ENCODE measurements at places on chromosomes 7 and 10.
A peak's percentile ranks its signal among the peaks of the same experiment; 100 is the strongest.

DNA sequence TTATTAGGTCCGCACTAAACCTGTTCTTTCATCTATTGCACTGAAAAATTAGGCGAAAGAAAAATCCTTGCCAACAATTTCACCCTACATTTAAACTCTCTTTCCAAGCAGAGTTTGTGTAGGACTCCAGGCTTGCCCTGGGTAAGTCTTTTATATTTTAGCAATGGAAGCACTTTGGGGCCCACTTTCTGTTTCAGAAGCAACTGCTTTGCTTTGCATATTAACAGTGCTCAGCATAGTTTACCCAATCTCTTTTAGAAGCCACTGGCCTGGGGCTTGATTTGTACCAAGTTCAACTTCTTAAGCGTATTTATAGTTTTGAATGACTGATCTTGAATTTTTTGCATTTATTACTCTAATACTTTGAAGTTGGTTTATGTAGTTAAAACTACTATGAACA lies 78.8 kb upstream of the MDFIC start:
- no peak for DNase-seq

- DNase-seq: no peak
Measured at GRCh38 chr10:101631821-101632475, 43.8 kb downstream of the DPCD start.

- DNase-seq: no peak
Measured at GRCh38 chr10:51297438-51297837, 223.2 kb downstream of the PRKG1 start.

GRCh38 chr7:80942261-80943041 lies 23.6 kb upstream of the SEMA3C start:
- DNase-seq: peak; percentile 6

DNA sequence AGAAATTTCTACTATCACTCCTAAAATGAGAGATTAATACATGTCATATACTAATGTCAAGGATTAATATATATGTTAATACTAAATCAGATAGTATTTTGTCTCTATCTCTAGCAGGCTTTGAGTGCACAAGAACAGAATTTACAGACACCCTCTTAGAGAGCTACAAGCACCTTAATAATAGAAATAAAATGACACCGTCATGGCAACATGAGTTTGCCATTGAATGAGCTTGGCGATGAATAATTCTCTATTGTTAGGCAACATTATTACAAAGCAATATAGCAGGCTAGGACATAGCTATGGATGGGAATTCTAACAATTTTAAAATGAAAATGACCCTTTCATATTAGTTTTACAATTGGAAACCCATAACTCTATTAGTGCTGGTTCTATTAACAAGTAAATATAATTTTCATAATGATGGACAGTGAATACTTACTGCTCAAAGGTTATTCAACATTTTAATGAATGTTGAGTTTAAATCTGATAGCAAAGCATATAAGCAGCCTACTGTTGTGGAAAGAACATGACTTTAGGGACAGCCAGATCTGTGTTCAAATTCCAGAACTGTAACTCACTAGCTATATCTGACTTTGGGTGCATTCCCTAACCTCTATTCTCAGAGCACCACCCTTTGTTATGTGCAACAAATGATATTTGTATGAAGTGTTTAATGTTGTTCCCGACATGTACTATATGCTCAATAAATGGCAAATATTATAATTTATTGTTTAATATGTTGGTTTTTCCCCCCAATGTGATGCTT lies 184.5 kb upstream of the DKK1 start:
- DNase-seq: no peak

DNA sequence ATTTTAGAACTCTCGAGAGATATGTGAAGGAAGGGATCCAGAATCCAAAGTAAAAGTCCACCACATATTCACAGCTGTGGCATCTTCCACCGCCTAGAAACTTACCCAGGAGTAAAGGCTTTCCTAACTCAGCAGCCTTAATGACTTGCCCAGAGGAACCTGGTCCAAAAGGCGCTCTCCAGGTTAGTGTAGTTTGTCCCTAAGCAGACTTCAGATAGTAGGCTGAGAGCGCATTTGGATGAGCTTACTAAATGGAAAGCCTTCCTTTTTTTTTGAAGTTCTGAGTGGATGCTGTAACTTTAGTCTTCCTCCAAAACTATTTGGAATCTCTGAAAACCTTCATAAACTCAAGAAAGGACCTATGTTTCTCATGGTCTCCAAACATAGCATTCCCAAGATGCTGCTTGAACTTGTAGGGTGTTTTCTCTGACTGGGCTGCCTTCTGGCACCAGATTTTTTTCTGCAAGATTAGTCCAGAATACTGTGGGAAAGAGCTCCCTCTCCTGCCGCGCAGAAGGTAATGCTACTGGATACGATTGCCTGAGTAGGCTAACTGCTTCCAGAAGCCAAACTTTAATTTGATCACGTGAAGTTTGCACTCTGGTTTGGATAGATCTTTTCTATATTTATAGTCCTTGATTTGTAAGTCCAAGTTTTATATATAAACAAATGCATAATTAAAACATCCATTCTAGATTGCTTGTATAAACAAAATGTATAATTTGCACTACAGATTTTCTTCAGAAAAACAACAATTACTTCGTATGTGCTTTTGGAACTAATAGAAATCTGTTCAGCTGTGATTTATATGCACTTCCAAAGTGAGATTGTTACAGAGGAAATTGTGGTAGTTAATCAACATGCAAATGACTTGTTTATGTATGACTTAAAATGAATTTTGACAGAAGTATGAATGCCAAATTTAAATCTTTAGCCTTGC lies 19.6 kb upstream of the GPR37 start:
- no peak for DNase-seq

GRCh38 chr7:117019287-117019686 lies 66.0 kb downstream of the ST7 start:
- DNase-seq: no peak

GRCh38 chr7:81990395-81990794 lies 220.5 kb upstream of the HGF start:
- no peak for DNase-seq

DNA sequence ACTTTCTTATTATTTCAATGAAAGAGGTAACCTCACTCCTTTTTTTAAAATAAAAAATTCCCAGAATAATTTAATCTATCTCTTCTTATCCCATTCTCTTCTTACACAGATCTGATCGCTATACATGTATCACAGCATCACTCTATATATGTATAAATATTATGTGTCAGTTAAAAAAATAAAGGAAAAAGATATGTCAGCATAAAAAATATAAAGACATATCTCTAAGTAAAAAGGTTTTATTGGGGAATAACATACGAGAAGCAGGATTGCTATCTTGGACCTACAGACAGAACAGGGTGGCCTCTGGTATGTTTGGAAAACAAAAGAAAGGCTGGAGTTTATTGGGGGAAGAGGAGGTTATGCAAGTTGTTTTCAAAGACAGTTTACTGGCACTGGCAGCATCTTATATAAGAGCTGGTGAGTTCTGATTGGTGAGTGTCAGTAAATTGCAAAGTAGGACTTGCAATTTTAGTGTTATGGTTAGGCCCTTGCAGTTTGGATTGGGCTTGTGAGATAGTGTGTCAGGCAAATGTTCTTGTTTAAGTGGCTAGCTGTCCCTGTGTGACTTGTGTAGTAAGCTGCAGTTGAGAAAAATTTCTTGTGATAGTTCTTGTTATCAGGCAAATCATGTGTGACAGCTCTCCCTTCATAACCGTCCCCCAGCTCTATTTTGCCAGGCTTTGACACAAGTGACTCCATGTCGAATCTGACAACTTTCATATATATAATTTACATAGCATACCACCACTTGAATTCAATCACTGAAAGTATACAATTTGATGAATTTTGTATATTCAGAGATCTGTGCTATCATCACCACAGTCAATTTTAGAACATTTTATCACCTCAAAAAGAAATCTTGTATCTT lies 118.2 kb downstream of the HBP1 start:
- no peak for DNase-seq

DNA sequence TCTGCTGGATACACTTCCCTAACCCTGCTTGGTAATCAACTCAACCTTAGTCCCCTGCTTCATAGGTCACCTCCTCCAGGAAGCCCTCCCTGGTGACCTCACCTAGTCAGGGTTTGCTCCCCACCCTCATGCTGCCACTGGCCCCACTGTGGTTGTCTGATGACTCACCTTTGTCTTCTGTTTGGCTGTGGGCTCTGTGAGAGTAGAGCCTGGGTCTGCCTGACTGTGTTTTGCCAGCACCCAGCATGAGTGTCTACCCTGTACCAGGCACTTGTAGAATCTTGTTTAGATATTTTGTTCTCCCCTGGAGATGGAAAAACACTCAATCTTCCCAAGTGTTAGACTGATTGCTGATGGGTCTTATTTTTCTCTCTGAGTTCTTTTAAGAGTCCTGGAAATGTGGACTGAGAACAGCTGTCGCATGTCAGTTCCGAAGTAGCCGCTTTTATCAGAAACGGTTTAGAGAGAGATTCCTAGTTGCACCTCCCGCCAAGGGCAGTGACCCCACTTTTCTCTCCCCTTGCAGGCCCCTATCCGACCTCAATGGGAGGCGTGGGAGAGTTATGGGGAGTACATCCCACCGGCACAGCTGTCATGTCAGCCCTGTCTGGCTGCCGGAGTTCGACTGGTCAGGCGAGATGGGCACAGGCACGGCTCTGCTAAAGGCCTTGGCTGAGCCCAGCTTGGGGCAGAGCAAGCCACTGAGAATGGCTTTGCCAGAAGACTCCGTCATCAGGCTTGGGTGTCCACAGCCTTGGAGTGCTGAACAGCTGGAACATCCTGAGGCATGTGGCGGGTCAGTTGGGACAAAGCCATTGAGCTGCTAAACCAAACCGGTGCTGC lies 134.3 kb downstream of the GRK5 start:
- DNase-seq: no peak

GRCh38 chr10:91002656-91003055 lies 81.8 kb upstream of the ANKRD1 start:
- no peak for DNase-seq

- no peak for DNase-seq
Measured at GRCh38 chr7:37643876-37644275, 39.7 kb upstream of the GPR141 start.

DNA sequence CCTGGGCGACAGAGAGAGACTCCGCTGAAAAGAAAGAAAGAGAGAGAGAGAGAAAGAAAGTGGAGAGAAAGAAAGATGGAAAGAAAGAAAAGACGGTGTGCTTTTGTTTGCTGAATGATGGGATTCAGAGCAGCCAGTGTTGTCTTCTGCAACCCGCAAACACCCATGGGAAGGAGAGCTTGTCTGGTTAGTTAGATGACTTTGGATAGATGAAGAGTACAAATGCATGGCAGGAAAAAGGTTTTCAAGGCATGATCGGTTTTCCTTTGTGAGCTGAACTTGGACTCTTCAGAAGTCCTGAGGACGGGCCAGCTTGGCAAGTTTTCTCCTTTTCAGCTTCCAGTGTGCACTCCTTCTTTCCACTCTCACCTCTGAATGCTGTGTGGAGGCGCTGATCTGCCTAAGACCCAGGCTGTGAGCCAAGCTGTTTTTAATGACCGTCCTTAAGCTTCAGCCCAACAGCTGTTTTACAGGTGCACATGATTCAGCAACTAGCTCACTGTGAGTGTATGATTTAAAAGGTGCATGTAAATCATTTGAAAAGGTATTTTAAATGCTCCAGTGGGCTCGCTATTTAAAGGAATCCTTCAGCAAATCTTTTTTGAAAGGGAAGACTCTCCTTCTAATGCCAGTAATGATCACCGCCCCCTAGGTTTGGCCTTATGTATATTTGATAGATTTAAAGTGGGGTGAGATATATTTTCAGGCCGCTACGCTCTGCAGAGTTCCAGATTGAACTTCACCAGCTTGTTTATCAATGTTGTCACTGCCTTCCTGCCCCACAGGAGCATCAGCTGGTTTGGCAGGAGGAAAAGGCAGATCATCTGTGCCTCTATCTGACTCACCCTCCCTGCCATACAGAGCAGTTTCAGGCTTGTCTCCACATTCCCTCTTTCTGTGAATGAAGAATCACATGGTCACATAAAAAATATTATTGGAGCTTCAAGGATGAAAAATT lies 115.0 kb downstream of the PLXDC2 start:
- no peak for DNase-seq

GRCh38 chr7:142308918-142309317 lies 51.1 kb upstream of the PRSS58 start:
- DNase-seq: no peak

GRCh38 chr7:155205368-155206317 lies 92.0 kb upstream of the INSIG1 start:
- peak; percentile 24 for DNase-seq

DNA sequence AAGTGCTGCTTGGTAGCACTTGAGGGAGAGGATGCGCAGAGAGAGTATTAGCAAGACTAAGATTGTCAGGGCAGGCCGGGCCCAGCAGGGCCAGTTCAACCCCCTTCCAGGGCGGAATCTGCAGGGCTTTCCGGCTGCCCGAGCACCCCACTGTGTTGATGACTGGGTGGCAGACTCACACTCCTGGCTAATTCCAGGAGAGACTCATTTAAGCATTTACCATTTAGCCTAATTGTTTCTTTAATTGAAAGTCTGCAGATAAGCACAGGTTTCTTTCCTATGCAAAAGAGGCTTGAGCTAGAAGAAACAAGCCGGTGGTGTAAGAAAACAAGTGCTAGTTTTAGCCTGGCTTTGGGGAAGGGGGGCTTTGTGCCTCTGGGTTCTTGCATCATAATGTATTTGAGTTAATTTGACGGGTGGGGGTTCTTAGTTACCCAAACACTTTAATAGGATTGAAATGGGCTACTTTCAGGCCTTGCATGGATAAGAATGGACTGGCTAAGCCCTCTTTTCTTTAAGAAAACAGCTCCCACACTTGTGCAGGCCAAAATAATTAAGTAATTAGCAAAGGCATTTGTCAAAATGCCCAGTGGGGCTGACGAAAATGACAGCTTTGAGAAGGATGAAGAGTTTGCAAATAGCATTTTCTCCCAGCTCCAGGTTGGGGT lies 201.3 kb downstream of the MYOF start:
- DNase-seq: no peak

- no peak for DNase-seq
Measured at GRCh38 chr7:133860628-133861335, 266.4 kb upstream of the LRGUK start.

DNA sequence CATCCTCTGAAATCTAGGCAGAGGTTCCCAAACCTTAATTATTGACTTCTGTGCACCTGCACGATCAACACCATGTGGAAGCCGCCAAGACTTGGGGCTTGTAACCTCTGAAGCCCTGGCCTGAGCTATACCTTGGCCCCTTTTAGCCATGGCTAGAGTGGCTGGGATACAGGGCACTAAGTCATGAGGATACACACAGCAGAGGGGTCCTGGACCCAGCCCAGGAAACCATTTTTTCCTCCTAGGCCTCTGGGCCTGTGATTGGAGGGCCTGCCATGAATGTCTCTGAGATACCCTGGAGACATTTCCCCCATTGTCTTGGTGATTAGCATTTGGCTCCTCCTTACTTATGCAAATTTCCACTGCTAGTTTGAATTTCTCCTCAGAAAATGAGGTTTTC lies 743.7 kb downstream of the PCDH15 start:
- no peak for DNase-seq

All from DMS79 (cell line).